ENCODE measurements at places on chromosomes 11 and 22.

DNA sequence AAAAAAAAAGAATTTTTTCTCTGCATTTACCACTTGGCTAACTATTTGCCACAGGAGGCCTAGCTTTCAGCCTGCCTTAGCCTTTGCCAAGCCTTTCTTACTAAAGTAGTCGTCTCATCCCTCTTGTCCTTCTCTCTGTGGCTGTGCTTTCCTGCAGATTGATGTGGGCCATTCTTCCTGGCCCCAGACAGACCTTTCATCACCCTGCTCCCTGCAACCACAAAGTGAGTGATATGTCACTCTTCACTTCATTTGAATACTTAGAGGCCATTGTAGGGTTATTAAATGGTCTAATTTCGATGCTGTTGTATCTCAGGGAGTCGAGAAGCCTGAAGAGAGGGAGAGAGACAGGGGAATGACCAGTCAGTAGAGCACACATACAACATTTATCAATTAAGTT lies 37.6 kb downstream of the ART5 start:
- no peak for DNase-seq

DNA sequence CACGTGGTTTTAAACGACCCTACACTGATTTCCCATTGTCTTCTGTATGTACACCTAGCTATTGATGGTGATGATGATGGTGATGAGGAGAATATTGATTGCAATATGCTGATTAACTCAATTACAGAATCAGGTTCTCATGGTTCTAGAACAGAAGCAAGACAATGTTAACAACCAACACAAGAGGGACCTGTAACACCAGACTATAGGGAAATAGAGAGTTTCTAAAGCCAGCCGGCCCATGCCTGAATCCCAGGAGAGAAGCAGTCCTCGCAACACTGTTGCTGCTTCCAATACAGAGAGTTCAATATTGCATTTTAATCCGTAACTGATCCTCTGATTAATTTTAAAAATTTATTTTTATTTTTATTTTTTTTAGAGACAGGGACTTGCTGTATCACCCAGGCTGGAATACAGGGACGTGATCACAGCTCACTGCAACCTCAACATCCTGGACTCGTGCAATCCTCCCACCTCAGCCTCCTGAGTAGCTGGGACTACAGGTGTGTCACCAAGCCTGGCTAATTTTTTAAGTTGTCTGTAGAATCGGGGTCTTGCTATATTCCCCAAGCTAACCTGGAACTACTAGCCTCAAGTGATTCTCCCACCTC lies 22.2 kb upstream of the UBASH3B start:
- no peak for DNase-seq

DNA sequence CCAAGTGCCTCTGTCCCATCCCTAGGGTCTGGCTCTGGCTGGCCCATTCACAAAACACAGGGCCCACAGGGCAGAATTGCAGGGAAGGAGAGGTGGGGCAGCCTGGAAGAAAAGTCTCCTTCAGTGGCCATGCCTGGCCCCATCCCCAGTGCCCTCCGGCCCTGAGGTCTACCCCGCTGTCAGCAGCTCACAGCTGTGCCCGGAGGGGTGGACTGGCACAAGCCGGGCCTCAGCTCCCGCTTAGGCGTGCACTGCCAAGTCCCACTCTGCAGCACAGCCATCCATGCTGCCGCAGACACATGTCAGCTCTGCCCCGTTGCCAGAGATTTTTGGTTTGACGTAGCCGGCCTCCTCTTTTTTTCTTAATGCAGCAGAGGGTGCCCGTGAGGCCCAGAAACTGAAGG lies 3.9 kb upstream of the SCN2B start:
- DNase-seq: no peak

GRCh38 chr11:19978668-19979518 lies 181.4 kb downstream of the DBX1 start:
- DNase-seq: no peak

GRCh38 chr11:77589181-77589520 lies 602 bp upstream of the AQP11 start:
- no peak for DNase-seq

DNA sequence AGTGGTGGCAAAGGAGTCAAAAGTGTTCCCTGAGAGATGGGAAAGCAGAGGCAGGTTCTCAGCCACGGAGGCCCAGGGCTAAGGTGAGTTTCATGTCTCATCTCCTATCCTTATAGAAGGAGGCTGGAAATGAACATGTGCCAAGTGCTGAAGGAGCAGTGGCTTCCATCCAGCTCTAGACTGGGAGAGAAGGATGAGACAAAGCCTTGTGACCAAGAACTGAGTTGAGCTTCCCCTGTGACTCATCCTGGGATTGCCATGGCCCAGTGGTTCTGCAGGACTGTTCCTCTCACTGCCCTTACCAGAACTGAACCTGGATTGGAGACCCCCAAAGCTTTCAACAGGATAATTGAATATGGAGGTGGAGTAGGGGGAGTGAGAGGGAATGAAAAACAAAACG lies 16.7 kb upstream of the OR9Q1 start:
- DNase-seq: no peak

- no peak for DNase-seq
These were observed 34.8 kb upstream of the TTC12 start for GRCh38 chr11:113279591-113279990.

GRCh38 chr22:44995105-44995514 lies 14.7 kb downstream of the PHF21B start:
- DNase-seq: no peak

GRCh38 chr11:19698493-19699292 lies 13.9 kb upstream of the NAV2 start:
- DNase-seq: no peak

- DNase-seq: no peak
These were observed 3.5 kb upstream of the AMPD3 start for GRCh38 chr11:10451426-10452116.

DNA sequence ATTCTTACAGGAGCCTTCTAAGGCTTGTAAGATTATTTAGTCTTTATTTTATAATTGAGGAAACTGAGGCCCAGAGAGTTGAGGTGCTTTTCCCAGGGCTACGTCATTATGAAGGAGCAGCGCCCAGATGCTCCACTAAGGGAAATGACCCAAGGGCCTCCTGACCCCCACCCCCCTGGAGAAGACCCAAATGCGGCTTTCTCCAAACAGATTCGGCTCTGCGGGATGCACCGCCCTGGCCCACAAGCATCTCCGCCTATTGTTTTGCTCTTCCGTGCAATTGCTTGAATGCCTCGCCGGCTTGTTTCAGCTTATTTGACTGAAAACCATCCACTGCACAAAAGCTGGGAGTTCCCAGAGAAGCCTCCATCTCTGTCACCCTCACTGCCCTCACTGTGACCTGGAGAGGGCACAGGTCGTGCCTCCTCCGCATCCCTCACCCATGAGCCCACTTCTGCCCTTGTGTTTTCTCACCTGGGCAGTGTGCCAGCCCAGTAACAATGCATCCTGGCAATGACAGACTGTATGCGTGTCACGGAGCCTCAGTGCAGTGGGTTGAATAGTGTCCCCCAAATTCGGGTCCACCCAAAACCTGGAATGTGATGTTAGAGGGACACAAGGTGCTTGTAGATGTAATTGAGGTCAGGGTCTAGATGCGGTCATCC lies 790.2 kb downstream of the TBC1D22A start:
- DNase-seq: no peak

DNA sequence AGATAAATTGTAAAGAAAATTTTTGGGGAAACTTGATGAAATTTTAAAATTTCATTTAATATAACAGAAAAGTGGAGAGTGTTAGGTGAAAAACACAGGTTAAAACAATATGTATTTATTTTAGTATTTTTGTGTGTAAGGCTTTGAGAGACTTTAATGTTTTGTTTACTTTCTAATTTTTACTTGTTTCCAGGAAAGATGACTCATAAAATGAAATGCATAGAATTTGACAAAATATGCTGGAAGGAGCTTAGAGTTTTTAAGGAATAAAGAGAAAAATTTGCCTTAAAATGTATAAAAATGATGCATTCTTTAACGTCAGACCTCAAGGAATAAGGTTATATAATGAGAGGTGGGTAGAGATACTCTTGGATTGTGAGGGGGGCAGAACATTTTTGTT lies 1205.1 kb upstream of the CNTN5 start:
- no peak for DNase-seq

- DNase-seq: no peak
These were observed 40.4 kb downstream of the RCN1 start for GRCh38 chr11:32131321-32131720.

DNA sequence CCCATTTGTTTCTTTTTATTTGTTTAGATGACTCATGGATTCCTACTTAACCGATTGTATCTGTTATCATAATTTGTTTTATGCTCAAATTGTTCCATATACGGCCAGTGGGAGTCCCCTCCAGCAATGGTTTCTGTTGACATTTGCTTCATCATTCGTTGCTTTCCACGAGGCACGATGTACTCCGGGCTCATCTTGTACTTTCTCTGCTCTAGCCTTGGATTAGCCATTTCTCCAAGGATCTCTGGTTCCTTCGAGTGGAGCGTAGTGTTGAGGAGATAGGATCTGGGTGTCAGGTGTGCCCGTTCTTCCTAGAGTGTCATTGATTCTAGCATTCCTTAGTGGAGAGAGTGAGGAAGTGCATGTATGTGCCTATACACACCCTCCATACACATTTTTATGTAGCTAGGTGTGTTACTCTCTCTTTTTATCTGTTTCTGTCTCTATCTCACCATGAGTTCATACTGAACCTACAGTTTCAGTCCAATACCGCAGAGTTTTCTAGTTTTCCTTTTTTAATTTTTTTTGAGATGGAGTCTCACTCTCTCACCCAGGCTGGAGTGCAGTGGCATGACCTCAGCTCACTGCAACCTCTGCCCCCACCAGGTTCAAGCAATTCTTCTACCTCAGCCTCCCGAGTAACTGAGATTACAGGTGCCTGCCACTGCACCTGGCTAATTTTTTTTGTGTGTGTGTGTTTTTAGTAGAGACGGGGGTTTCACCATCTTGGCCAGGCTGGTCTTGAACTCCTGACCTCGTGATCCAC lies 31.4 kb downstream of the TECTA start:
- DNase-seq: no peak

DNA sequence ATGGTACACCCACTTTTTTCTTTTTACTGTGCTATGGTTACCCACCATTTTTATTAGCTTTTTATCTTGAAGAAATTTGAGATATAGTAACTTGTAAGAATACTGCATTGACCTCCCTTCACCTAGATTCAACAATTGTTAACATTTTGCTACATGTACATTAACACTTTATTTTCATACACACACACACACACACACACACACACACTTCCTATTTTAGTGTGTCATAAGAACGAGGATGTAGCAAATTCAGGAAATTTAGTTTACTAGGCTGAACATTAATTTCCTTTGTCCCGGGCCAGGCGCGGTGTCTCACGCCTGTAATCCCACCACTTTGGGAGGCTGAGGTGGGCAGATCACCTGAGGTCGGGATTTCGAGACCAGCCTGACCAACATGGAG lies 1.1 kb upstream of the ATP6V1E1 start:
- DNase-seq: no peak

GRCh38 chr22:46148816-46149511 lies 1.4 kb upstream of the PPARA start:
- DNase-seq: no peak

- DNase-seq: no peak
These were observed 347 bp downstream of the MN1 start for GRCh38 chr22:27801202-27801615.

GRCh38 chr11:41536021-41536568 lies 76.6 kb upstream of the LRRC4C start:
- DNase-seq: no peak

DNA sequence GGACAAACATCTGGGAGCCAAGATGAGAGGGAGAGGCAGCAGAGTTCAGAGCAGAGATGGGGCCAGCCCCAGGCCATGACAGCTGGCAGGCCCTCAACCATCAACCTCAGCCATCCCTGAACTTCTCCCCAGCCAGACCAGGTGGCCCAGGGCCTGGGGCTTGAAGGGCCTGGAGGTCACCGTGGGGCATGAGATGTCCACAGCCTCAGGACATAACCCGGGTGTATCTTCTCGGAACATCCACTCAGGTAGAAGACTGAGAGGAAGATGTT lies 12.4 kb upstream of the SLC39A13 start:
- no peak for DNase-seq

DNA sequence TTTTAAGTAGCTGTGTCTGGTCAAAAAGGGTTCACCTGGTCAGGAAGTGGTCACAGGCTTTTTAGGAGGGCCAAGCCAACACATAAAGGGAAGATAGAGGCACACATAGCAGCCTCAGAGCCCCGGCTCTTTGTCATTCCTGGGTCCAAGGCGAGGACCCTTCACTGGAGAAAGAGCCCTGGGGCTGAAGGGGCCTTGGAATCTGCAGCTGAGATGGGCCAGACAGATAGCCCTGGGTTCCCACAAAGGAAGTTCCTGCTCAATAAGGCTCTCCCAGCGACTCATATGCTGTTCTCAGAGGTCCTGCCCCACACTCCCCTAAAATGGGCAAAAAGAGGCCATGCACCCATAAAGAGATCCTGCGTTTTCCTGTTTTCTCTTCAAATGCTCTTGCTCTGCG lies 77.7 kb downstream of the LINC01488 start:
- no peak for DNase-seq

GRCh38 chr11:106457727-106458126 lies 380.3 kb downstream of the AASDHPPT start:
- DNase-seq: no peak

- no peak for DNase-seq
These were observed 26.5 kb downstream of the DAGLA start for GRCh38 chr11:61706452-61707400.

- no peak for DNase-seq
These were observed 8.3 kb downstream of the ARHGEF17 start for GRCh38 chr11:73316422-73316821.

DNA sequence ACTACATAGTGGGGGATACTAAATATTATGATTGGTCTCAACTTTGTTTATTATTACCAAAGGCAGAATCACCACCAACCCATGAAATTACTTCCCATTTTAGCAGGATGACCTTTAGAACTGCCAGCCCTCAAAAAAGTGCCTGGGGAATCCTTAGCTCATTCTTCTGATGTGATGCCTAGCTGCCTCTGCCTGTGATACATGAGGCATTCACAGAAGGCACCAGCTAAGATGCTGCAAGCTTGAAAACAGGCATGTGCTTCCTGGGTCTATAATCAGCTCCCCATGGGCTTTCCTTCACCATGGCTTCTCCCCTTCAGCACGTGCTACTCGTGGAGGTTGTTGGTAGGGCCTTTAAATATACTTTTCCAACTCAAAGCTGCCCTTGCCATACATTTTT lies 50.4 kb upstream of the ARHGAP20 start:
- no peak for DNase-seq

DNA sequence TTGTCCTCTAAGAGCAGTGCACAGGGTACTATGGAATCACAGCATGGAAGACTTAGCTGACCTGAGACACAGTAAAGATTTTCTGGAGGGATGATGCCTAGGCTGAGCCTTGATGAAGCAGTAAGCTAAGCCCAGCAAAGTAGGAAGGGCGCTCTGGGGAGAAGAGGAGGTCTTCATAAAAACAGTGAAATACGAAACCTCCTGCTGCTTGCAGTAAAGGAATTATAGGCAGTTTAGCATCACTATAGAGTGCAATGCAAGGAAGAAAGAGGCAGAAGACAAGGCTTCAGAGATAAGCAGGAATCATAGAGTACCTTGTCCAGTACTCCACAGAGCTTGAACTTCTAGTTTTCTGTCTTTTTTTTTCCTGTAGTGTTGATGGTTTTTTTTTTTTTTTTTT lies 555.7 kb upstream of the CADM1 start:
- no peak for DNase-seq

- no peak for DNase-seq
These were observed 7.2 kb downstream of the AHNAK start for GRCh38 chr11:62539238-62539925.

- no peak for DNase-seq
These were observed 17.7 kb downstream of the MOV10L1 start for GRCh38 chr22:50107529-50107928.

Data from stimulated activated CD4-positive, alpha-beta T cell treated with anti-CD3 and anti-CD28 coated beads, TNF-alpha, amount 100 ng/mL, for 1 hour (primary cell).